ENCODE measurements at places on chromosomes 7 and 10.

DNA sequence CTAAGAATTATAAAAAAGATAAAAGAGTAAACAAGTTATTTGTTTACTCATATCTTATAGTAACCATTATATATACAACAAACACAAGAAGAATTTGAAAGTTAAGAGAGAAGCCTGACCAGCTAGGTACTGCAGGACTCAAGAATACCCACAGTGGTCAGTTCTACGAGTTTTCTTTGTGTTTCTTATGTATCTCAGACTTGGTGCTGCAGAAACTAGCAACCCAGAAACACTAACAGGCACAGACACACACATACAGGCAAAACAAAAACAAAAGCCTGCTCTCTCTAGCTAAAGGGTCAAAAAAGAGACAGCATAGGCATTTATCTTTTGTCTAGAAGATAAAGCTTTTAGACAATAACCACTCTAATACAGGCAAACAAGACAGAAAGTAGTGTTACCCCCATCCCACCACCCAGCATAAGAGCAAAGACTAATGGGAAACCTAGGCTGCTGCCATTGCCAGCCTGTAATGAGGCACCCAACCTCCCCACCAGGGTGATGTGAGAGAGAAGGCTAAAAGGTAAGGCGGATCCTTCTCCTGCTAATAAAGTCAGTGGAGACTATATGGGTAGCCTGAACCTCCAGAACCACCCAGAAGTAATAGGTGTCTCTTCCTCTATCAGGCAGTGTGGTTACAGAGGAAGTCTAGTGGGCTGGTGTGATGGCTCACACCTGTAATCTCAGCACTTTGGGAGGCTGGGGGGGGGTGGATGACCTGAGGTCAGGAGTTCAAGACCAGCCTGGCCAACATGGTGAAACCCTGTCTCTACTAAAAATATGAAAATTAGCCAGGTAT lies 113.9 kb downstream of the DNAJC1 start:
- no peak for DNase-seq

DNA sequence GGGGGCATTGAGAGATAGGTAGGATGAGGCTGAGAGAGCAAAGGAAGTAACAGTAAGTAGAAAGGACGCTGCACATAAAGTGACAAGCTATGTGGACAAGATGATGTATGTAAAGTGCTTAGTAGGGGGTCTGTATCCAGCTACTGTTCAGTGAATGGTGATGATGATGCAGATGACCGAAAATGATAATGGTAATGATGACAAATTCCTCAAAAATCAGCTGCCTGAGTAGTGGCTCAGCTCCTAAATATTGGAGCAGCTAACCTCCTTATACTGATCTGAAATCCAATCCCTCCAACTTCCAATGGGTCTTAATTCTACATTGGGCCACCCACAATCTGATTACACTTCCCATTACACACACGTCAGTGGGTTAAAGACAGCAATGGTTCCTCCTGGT lies 27.1 kb upstream of the KCNMA1 start:
- no peak for DNase-seq

GRCh38 chr7:28174442-28174841 lies 6.2 kb downstream of the JAZF1 start:
- DNase-seq: no peak

- DNase-seq: no peak
These were observed 4.9 kb downstream of the PURB start for GRCh38 chr7:44880317-44881018.

DNA sequence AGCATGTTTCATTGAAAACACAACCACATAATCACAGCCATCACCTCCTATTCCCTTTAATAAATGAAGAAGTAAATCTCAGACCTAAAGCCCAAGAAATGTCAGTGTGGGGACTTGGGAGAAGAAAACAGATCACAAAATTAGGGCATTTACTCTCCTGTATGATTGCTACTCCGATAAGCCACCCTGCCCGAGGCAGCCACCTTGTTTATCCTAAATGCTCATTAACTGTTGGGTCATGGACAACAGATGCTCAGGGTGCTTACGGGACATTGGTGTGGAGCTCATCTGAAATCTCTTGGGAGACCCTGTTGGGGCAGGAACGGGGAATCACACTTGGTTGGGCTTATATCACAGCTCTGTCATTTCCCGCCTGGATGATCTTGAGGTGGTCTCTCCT lies 17.5 kb upstream of the CHST15 start:
- no peak for DNase-seq

DNA sequence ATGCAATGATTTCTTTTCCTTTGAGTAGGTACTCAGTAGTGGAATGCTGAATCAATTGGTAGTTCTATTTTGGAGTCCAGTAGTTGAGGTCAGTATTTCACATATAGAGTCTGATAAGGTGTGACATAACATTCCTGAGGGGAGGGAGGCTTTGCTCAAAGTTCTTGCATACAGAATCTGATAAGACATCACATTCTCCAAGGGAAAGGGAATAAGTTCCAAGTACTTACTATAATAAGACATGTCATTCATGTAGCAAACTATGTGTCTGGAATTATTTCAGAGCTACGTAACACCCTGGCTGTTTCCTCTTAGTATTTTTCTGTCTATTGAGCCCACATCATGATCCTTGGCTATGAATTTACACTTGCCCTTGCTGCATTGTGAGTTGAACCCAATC lies 74.3 kb upstream of the POM121L12 start:
- no peak for DNase-seq

DNA sequence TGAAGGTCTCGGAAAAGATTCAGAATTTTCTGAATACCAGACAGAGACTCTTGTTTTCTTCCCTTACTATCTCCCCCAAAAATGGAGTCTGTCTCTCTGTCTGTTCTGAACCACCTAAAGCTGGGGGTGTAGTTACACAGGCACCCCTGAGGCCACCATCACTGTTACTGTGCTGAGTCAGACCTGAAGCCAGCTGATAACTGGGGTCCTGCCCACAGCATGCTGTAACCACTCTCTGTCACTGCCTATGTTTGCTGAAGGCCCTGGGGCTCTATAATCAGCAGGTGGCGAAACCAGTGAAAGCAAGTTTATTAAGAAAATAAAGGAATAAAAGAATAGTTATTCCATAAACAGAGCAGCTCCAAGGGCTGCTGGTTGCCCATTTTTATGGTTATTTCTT lies 575.2 kb upstream of the POT1 start:
- no peak for DNase-seq

GRCh38 chr10:108848046-108848445 lies 1075.3 kb downstream of the XPNPEP1 start:
- DNase-seq: no peak

DNA sequence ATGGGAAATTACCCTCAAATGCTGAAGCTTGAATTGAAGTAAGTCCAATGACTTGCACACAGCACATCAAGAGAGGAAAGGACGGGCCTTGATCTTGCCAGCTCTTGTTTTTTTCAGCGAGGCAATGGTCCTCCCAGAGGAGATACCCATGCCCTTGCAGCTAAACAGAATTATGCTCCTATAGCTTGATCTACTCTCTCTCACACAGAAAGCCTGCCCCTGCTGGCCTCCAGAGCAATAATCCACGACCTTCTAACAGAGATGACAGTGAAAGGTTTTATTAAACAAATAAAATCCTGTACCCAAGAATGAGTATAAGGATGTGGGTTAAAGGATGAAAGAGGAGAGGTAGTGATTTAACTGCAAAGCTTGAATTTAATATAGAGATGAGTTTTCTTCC lies 268.0 kb downstream of the ADRA2A start:
- DNase-seq: no peak

GRCh38 chr10:131902691-131903090 lies 1.9 kb downstream of the PPP2R2D start:
- DNase-seq: no peak

GRCh38 chr7:151837285-151838042 lies 39.5 kb downstream of the PRKAG2 start:
- DNase-seq: no peak

DNA sequence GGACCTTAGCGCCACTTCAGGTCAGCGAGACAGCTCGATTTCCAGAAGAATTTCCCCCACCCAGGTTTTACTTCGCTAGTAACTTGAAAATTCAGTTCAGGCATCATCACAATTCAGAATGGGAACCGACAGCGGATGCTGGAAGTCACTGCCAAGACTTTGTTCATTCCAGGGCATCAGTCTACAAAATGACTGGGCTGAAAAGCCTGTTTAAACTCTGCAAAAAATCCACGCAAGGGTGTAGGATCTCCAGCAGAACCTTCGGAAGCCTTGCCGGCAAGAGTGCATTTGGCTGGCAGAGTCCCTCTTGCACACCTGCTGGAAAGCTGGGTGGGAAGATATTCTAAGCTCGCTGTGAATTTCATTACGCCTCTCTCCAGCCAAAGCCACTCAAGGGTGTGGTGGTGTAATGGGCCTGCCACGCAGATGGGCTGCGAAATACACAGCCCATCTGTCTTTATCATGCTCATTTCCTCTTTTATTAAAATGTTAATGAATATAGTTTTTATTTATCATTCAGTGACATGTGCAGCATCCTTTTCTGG lies 672.0 kb upstream of the FOXK1 start:
- no peak for DNase-seq

DNA sequence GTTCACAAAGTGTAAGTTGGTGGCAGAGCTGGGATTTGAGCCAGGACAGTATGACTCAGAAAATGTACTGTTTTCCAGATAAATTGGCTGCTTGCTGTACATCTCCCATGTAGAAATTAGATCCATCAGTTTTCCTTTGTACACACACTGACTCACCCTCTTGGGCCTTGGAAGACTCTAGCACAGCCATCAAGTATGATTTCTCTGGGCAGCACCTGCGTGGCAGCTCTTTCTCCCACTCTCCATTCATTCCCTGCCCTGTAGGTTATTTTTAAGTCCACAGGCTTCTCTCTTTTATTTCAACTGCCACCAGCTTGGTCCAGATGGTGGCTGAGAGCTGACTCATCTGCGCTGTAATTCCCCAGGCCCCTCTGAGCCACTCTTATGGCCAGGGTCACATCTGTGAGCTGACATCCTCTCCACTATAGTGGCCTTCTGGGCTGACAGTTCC lies 28.3 kb upstream of the SDK1 start:
- no peak for DNase-seq

- DNase-seq: no peak
These were observed 29.9 kb downstream of the GSAP start for GRCh38 chr7:77386165-77386822.

GRCh38 chr10:86716466-86716865 lies 40.0 kb upstream of the BMPR1A start:
- DNase-seq: no peak

DNA sequence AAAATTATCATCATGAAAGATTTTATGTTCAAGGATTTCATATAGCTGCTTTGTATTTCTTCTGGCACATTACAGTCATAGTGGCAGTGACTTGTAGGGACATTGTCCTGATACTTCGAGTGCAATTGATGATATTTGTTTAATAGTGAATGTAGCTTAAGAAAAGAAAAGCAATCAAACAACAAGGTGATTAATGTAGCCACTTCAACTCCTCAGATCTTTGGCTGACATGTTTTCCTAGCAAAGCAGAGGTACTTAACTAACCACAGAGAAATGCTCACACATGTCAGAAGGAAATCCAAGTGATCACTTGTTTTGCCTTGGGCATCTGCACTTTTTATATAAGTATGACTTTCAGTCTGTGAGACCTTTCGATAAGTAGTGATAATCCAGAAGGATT lies 470.3 kb downstream of the AUTS2 start:
- DNase-seq: no peak

DNA sequence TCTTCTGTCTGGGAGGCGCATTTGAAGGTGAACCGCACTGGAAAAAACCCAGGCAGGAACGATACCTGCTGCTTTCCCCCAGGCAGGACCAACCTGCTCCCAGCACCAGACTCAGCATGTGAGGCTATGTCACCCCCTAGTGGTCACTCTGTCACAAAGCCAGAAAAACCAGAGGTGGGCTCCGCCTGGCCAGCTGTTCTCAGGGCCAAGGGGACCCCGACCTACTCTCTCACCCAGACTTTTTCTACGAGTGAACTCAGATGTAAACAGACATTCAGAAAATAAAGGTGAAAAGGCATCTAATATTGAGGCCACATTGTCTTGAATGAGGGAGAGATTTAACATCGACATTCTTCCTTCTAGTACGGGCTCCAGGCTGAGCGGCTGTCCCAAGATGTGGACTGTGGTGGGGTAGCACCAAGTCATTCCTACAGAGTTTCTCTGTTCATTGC lies 117.3 kb downstream of the PRKAG2 start:
- no peak for DNase-seq

- no peak for DNase-seq
These were observed 169.0 kb upstream of the GPR26 start for GRCh38 chr10:123496996-123497660.

DNA sequence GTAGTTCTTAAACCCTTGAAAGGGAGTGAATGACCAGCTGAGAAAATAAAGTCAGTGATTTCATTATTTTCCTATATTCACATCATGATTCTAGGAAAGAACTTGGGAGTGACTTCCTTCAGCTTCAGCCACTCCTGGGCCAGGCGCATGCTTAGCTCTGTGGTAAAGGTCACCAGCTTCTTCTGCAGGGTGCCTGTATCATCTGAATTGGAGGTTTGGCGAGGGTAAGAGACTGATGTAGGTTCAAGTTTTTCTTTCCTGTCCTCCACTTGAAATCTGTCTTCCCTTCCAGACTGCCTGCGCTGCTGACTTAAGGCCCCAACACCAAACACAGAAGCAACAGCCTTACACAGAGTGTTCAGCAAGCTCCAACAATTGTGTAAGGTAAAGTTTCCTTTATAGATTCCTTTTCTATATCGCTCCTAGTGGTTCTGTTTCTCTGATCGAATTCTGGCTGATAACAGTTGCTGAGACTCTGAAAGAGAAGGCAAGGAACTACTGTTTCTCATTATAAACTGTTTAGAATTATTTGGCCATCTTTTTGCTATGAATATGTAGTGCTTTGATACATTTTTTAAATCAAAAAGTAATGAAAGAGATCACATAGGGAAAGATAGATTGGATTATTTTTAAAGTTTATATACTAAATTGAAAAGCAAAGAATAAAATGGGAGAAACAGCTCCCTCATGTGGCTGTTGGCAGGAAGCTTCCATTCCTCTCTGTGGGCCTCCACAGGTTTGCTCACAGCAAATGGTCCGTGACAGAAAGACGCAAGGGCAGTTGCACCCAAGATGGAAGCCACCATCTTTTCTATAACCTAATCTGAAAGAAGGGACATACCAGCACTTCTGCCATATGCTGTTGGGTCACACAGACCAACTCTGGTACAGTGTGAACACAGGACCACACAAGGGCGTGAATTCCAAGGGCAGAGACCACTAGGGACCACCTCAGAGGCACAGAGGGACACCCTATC lies 14.0 kb downstream of the GATAD1 start:
- no peak for DNase-seq

DNA sequence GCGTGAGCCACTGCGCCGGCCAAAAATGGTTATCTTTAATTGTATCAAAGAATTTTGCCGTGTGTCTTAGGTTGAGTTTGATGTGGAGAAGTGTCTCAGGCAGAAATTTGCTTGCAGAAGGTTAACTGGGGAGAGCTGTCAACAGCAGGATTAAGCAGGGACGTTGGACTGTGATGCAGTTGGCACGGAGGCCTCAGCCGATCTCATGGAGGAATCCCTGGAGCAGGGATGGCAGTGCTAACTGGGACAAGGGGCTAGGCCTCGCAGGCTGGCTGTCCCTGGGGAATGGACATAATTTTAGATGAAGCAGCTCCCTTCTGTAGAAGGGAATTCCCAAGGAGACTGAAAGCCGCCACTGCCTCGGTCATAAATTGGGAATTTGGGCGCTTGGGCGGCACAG lies 12.3 kb upstream of the KIF5B start:
- no peak for DNase-seq
